Chondrocyte (in vitro differentiated cells): ENCODE measurements at places on chromosomes 1 and 21. TPM values are rescaled to one million over a fixed set of nuclear protein-coding genes. Genes with fewer than 3 reads are reported as not detected.

DNA sequence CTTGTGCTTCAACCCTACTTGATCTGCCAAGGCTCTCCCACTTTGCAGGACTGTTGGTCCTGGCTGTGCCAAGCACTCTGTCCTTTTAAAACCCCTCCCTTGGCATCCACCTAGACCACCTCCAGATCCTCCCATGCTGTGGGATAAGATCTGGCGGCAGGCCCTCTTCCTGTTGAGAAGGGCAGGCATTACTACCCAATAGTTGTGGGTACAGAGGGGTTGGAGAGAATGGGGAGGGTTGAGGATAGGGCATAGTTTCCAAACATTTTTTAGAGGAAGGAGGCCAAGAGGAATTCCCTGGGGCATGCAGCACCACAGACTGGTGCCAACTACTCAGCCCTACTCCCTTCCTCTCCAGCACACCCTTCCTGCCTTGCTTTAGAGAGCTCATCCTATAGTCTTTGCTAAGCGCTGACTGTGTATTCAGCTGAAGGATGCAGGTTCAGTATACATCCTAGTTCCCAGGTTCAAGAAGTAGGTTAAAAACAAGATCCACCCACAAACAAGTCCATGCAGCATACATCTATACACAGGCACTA, 70.7 kb downstream of the TRABD2B start:
- peaks cover 39% of the 10 kb centered on the region for H3K27me3 ChIP-seq
- H3K27ac ChIP-seq = no peak overlapping the region
- H3K4me1 ChIP-seq = peaks cover 5% of the 10 kb centered on the region
- no peak for DNase-seq
- H3K36me3 ChIP-seq = no peaks in the 10 kb centered on the region

GRCh38 chr1:115284209-115284608, 53.8 kb downstream of the NGF start:
- no peak for DNase-seq
- H3K4me3 ChIP-seq = no peak overlapping the region
- peaks cover 34% of the 10 kb centered on the region for H3K36me3 ChIP-seq
- H3K27me3 ChIP-seq = no peaks in the 10 kb centered on the region
- peaks cover 38% of the 10 kb centered on the region for H3K4me1 ChIP-seq
- H3K27ac ChIP-seq = no peak overlapping the region

DNA sequence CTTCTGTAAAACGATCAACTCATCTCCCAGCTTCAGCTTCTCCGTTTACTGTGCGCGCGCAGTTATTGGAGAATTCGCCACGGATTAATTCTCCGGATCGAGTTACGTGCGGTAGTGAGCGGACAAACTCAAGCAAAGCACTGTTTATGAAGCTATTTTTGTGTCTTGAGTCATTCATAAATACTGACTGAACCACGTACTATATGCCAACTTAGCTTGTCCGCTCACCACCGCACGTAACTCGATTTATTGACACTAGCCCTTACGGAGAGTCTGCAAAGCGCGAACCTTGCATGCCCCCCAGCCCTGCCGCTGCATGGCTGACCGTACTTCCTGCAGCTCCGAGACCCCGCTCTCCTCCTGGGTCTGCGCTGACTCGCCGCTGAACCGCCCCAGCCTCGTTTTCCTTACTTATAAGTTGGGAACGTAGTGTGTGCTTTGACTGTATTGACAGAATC, 773 bp downstream of the CHD1L start:
- H3K27ac ChIP-seq = peak overlapping the region; percentile 94
- H3K36me3 ChIP-seq = no peaks in the 10 kb centered on the region
- H3K4me3 ChIP-seq = peak overlapping the region; percentile 88
- peaks cover 39% of the 10 kb centered on the region for H3K4me1 ChIP-seq

Gene LCE1E
- not detected in 3 replicates for total RNA-seq

DNA sequence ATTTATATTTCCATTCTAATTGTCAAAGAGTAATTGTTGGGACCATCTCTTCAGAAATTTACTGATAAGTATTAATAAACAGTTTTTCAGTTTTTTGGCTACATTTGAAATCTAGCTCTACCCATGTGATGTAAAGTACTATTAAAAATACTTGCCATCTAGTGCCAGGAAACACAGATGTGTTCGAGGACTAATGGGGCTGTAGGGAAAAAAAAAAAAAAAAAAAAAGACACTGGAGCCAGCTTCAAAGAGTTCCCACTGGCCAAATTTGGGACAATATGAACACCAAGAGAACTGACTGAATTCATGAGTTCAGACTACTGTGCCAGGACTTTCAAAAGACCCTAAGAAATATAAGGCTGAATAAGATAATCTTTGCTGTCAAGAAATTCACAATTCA, 65.2 kb upstream of the GFI1 start:
- no peak overlapping the region for H3K27ac ChIP-seq
- H3K4me1 ChIP-seq = no peaks in the 10 kb centered on the region
- no peak overlapping the region for H3K4me3 ChIP-seq
- DNase-seq = no peak
